D341Med (cell line): ENCODE measurements at places on chromosomes 5 and 9.

GRCh38 chr9:108973895-108974294 lies 39.4 kb downstream of the CTNNAL1 start:
- no peak for DNase-seq

DNA sequence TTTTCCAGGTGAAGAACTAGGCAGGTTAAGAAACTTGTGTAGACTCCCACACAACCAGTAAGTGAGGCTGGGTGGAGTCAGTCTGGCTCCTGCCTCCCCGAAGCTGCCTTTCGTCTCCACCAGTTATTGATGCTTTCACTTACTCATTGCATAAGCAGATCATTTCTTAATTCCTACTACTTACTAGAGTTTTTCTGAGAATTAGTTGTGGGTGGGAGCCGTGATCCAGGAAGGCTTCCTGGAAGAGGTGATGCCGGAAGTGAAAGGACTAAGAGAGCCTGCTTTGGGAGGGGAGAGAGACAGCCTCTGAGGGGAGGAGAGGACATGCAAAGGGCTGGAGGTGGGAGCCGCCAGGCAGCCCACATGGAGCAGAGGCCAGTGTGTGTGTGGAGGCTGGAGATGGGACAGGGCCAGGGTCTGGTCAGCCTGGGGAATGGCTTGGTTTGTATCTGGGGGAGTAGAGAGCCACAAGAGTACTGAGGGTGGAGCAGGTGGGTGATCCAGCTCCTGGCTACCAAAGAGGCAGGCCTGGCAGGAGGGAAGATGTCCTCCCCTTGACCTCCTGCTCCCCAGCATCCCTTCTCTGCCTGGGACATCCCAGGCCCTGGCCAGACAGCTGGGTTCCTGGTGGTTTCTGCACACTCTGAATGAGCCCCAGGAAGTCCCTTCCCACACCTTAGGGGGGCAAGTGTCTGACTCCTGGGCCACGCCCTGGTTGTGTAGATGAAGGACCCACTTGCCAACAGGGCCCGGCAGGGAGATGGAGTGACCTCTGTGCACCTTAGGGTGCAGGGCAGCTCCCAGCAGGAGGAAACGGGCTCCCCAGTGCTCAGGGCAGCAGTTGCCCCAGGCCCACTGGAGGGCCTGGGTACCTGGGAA lies 12.2 kb upstream of the CARD19 start:
- DNase-seq: no peak

- no peak for DNase-seq
Measured at GRCh38 chr5:67465537-67466207, 269.1 kb upstream of the CD180 start.

DNA sequence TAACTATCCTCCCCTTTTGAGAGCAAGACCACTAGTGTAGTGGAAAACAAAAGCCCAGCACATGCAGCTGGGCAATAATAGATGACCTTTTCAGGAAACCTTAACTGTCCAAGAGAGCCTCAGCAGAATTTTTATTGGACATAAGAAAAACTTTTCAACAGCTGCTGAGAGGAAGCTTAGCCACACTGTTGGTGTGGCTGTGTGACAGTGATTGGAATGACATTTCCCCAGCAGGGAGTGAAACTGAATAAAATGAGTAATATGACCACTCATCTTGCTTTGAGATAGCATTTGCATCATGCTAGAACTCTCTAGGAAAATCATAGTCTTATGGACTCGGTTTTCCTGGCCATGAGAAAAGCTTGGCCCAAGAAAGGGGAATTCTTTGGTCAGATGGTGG lies 687.8 kb downstream of the SLCO4C1 start:
- no peak for DNase-seq

- DNase-seq: no peak
Measured at GRCh38 chr9:113794721-113795120, 81.4 kb upstream of the ZNF618 start.

DNA sequence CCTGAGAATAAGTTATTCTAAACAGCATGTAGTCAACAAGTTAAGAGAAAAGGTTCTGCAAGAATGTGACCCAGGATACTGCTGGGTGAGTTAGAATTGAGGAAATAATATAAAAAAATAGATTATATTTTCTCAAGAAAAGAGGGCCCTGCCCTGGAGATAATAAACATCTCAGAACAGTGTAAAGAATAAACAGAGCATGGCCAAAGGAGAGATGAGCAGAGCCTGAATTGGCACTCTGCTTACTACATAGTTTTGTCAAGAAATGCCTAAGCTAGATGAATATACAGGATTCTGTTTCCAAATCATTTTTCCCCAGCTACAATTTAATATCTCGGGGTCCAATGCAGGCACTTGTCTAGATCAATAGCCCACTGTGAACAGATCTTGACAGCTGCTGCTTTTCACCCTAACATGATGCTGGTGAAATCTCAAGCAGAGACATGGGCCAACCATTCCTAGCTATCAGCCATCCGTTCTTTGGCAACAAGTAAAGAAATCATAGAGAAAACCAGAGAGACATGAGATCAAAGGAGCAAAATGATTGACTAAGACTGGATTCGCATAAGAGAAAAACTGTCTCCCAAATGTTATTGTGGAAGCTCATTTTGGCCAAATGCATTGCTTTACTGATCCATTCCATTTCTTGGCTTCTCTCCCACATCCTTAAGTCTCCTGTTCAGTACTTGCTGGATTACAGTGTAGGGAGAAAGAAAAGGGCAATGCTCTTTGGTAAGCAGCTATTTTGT lies 173.2 kb downstream of the PRELID2 start:
- DNase-seq: no peak

DNA sequence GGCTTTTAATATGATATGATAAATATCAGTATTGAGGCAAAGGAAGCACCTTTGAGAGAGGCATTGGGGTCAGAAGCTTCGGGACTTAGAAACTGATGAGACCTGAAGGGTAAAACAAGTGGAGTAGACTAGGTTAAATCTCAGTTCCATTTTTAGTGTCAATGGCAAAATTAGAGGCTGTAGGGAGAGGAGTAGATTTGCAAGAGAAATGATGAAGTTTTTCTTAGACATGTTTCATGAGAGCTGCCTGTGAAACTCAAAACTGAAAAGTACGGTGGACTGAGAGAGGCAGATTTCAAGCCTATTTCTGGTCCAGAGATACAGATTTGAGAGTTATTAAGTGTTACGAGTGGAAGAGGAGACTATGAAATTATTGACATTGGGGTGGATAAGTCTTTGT lies 278.5 kb downstream of the TAF11L14 start:
- DNase-seq: no peak
